ENCODE measurements at places on chromosomes 3 and 15.

DNA sequence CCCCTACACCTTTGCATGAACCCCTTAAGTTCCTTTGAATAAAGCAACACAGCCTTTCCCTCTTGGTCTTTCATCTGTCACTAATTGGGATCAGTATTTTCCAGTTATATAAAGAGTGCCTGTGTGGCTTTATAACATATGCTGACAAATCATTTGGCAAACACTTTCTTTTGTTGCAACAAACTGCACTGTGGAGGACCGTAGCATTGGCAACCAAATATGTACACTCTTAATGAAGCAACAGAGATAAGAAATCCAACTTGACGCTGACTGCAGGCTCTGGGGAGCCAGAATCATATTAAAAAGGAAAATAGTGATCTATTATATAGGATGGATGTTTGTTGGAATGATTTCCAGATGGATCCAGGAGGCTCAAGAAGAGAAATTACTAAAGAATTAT, 120.1 kb upstream of the PRICKLE2 start:
- no peak for DNase-seq

GRCh38 chr15:40146037-40146436, 14.8 kb upstream of the BUB1B start:
- DNase-seq, result no peak

- DNase-seq, result peak; percentile 54
Measured at GRCh38 chr3:195213639-195214315, 57.2 kb downstream of the XXYLT1 start.

GRCh38 chr3:111303760-111304159, 232.1 kb downstream of the NECTIN3 start:
- no peak for DNase-seq

- no peak for DNase-seq
Measured at GRCh38 chr3:173351886-173352285, 45.7 kb upstream of the NLGN1 start.

- DNase-seq, result no peak
Measured at GRCh38 chr3:130480736-130481135, 36.2 kb upstream of the COL6A6 start.

DNA sequence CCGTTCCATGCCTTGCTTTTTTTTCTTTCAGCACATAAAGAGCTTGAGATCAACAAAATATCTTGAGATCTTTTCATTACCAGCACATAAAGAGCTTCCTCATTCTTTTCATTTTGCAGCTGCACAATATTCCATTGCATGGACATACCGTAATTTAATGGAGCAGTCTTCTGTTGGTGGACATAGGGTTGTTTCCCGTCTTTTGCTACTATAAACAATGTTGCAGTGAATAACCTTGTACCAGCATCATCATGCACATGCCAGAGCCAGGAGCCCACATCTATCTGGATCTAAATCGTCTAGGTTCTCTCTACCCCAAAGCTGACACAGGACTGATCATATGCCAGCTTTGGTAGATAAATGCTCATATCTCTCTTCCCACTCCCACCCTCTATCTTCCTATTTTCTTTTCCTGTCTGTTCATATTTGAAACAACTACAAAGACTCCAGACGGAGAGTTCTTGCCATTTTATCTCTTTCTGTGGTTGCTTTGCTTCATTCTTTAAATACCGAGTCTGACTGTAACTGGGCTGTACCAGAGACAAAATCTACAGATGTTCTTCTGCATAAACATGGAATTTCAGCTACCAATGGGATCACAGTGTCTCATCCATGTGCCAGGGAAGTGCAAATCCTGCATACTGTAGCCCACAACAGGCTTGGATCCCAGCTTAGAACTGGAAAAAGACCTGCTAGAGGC, 47.1 kb upstream of the AKAP13 start:
- DNase-seq, result no peak
